ENCODE measurements at places on chromosomes 6 and 20.

DNA sequence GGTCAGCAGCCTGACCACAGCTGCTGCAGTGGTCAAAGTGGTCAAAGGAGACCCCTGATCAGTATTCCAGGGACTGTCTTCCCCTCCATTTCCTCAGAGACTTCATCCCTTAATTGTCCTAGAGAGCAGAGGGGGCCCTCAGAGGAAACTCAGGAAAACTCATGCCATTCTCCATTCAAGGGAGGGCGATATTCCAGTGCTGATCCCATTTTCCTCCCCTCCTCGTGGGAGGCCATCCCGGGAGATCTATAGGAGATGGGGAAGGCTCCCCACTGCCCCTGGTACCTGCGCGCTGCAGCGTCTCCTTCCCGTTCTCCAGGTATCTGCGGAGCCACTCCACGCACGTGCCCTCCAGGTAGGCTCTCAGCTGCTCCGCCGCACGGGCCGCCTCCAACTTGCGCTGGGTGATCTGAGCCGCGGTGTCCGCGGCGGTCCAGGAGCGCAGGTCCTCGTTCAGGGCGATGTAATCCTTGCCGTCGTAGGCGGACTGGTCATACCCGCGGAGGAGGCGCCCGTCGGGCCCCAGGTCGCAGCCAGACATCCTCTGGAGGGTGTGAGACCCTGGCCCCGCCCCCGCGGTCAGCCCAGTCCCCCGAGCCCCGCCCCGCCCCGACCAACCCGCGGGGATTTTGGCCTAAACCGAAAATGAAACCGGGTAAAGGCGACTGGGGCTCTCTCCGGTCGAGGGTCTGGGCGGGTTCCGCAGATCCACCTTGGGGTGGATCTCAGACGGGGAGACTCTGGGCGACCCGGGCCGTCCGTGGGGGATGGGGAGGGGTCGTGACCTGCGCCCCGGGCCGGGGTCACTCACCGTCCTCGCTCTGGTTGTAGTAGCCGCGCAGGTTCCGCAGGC, 878 bp downstream of the HLA-C start:
- peaks cover 29% of the 10 kb centered on the region for H3K36me3 ChIP-seq
- peaks cover 9% of the 10 kb centered on the region for H3K4me1 ChIP-seq
- H3K4me3 ChIP-seq: peak overlapping the region; percentile 89
- H3K27me3 ChIP-seq: no peaks in the 10 kb centered on the region
- peak; percentile 95 for DNase-seq
- H3K27ac ChIP-seq: peak overlapping the region; percentile 93

DNA sequence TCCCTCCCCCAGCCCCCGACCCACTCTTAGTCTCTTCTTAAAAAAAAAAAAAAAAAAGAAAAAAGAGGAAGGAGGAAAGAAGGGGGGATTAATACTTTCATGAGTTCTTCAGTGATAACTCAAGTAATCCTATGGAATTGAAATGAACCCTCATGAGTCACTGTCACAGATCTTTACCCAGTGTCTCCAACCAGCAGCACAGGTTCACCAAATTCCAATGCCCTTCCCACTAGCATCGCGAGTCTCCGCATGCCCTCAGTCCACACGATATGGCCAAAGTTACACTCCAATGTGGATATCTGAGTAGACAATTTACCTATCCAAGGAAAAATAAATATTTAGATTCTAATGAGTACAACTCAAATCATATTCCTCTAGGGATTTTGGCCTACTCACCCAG, 74.5 kb downstream of the MDN1 start:
- H3K27ac ChIP-seq: no peak overlapping the region
- no peak overlapping the region for H3K4me3 ChIP-seq
- no peak for DNase-seq
- H3K4me1 ChIP-seq: no peaks in the 10 kb centered on the region
- peaks cover 94% of the 10 kb centered on the region for H3K36me3 ChIP-seq
- H3K27me3 ChIP-seq: no peaks in the 10 kb centered on the region

DNA sequence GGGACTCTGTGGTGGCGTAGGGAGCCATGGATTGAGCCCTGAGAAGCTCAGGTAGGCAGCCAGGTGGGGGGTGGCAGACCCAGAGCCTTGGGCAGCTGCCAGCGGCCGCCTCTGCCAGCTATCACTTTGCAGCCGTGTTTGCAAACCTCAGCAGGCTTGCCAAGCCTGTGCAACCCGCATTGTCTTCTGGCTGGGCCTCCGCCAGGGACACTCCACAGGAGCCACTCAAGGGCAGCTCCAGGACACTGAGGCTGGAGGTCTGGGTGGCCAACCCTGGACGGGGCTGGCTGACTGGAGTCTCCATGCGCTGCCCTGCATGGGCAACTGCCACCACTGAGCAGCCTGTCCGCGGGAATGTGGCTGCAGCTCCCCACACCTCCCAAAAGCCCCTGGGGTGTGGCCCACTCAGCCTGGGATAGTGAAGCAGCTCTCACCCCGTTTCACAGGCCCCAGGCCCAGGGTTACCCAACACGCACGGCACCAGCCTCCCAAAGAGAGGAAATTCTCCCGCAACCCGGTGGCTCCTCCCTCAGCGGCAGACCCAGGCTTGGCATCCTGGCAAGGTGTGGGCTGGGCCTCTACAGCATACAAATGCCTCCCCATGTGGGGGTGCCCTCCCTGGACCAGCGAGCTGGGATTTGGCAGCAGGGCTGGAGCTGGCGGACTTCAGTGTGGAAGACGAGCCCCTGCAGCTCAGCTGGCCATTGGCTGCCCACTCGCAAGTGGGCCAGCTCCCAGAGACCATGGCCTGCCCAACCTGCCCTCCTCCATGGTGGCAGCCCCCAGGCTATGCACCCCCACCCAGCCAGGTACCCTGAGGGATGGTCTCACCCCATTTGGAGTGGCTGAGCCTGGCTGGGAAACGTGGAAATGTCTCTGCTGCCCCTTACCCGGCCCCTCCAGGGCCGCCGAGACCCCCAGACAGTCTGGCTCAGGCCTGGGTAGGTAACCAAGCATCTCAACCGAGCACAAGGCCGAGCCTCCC, 2.9 kb downstream of the CHRNA4 start:
- H3K36me3 ChIP-seq: no peaks in the 10 kb centered on the region
- peaks cover 4% of the 10 kb centered on the region for H3K27me3 ChIP-seq

DNA sequence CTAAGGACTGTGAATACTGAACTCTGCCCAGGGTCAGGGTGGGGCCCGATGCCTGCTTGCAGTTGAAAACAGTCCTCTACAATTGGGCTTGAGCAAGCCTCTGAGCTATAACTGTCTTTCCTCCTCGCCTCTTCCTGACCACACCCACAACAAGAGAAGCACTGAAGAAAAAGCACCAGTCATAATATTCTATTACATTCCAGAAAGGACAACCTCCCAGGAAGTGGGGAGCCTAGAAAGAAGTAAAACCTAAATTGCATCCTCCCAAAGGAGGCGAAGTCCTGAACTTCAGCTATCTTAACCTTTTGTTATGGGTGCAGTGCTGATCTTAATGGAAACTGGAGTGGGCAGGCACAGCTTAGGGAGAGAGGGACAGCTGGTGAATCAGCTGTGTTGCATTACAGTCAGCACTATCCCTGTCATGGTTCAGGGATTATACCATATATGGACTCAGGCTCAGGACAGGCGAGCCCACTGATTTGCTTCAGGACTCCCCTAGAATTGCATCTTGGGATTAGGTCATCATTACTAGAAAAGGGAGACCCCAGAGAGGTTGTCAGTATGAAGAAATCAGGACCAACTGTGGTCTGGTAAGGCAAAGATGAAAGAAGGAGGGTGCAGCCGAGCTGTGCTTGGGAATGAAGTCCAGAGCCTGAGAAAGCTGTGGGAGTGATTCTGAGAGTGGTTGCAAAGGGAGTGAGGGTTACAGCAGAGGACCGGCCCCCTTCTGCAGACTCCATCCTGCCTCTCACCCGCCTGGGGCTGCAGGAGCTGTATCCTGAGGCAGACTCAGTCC, 18.3 kb upstream of the TRAM2 start:
- no peak overlapping the region for H3K4me3 ChIP-seq
- H3K27me3 ChIP-seq: no peaks in the 10 kb centered on the region
- DNase-seq: no peak
- H3K27ac ChIP-seq: peak overlapping the region; percentile 70
- H3K36me3 ChIP-seq: no peaks in the 10 kb centered on the region

- peaks cover 80% of the 10 kb centered on the region for H3K4me1 ChIP-seq
- H3K36me3 ChIP-seq: no peaks in the 10 kb centered on the region
- no peak overlapping the region for H3K27ac ChIP-seq
- no peaks in the 10 kb centered on the region for H3K27me3 ChIP-seq
- no peak overlapping the region for H3K4me3 ChIP-seq
Measured at GRCh38 chr6:156978948-156979347, 201.8 kb downstream of the ARID1B start.
